ENCODE measurements at places on chromosomes 13 and 19. TPM values are rescaled to one million over a fixed set of nuclear protein-coding genes. Genes with fewer than 3 reads are reported as not detected.
A peak's percentile ranks its signal among the peaks of the same experiment; 100 is the strongest.

- H3K27me3 ChIP-seq, result no peaks in the 10 kb centered on the region
- H3K4me1 ChIP-seq, result no peaks in the 10 kb centered on the region
- H3K4me3 ChIP-seq, result no peak overlapping the region
- DNase-seq, result no peak
- no peaks in the 10 kb centered on the region for H3K36me3 ChIP-seq
Observed at GRCh38 chr13:63345835-63346234, 1930.2 kb upstream of the PCDH20 start.

DNA sequence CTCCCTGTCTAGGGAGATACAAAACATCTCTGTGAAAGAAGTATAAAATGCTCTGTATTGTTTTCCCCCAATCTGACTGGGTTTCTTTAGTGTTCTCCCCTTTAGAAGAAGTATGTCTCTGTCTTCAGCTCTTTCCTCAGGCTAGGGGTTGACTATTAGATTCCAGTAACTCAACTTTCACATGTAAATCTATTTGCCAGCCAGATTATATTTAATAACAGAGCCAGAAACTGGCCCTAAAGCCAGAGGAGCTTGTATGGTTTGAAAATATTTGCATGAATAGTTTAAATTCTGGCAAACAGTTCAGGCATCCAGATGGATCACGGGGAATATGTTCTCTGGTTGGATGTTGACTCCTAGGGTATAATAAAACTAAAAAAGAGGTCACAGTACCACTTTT lies 22.3 kb upstream of the CYSLTR2 start:
- no peak overlapping the region for H3K27ac ChIP-seq
- H3K27me3 ChIP-seq, result no peaks in the 10 kb centered on the region
- no peaks in the 10 kb centered on the region for H3K36me3 ChIP-seq
- peaks cover 26% of the 10 kb centered on the region for H3K4me1 ChIP-seq

- H3K36me3 ChIP-seq, result no peaks in the 10 kb centered on the region
- no peak overlapping the region for H3K27ac ChIP-seq
- no peak for DNase-seq
- H3K4me3 ChIP-seq, result no peak overlapping the region
Observed at GRCh38 chr19:3839941-3840340, 28.9 kb downstream of the ZFR2 start.

DNA sequence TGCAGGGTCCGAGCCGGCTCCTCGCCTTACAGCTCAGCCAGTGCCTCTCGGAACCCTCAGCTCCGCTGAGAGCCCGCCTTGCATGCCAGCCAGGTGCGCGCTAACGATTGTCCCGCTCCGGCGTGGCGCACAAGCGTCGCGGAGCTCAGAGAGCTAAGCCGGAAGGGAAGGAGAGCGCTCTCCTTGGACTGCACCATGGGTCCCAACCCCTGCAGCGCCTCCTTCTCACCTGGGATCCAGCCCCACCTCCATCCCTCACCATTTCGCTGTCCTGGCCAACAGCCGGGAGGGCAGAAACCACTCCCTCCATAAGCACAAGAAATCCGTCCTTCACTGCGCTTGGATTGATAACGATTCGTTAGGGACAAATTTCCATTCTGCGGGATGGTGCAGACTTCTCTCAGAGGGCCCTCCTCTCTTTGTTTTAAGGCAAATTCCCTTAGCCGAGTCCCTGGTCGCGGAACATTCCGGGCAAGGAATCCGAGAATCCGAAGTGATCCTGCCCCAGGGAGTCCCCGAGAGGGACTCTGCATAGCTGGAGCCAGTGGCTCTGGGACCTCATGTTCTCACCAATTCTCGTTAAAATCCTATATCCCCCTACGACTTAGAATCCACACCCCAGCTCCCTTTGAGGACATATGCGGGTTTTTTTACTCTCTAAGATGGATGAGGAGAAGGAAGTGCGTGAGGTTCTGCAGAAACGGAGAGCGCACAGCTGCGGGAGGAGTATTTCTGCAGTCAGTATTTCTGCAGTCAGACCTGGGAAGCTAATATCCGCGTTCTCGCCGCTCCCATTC lies 2.8 kb downstream of the GSX1 start:
- H3K36me3 ChIP-seq, result no peaks in the 10 kb centered on the region
- peaks cover 17% of the 10 kb centered on the region for H3K4me1 ChIP-seq
- H3K27ac ChIP-seq, result no peak overlapping the region
- no peak for DNase-seq
- peaks cover 7% of the 10 kb centered on the region for H3K27me3 ChIP-seq

DNA sequence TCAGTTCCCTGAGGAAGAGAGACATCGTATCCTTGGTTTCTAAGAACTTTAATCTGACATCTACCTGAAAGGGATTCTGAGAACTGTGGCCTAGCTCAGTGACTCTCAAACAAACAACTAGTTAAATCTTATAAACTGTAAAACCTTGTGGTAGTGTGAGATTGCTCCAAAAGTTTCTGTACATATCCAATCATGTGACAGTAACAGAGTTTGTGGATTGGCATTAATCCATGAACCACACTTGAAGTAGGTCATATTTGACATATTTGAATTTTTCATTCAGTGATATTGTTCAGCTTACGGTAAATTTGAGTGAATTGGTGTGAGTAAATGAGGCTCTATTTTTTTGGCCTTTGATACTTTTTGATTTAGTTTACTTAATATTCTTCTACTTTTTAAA lies 15.0 kb downstream of the TDRD3 start:
- H3K27ac ChIP-seq, result no peak overlapping the region
- no peaks in the 10 kb centered on the region for H3K27me3 ChIP-seq
- H3K4me3 ChIP-seq, result no peak overlapping the region
- H3K4me1 ChIP-seq, result peaks cover 9% of the 10 kb centered on the region
- DNase-seq, result no peak
- H3K36me3 ChIP-seq, result no peaks in the 10 kb centered on the region

- no peak overlapping the region for H3K27ac ChIP-seq
- H3K4me3 ChIP-seq, result peak overlapping the region; percentile 27
- H3K36me3 ChIP-seq, result no peaks in the 10 kb centered on the region
- H3K4me1 ChIP-seq, result peaks cover 16% of the 10 kb centered on the region
Observed at GRCh38 chr19:11479898-11480714, 740 bp downstream of the ELAVL3 start.

The FPR1 gene
- total RNA-seq, result not detected
